ENCODE measurements at places on chromosomes 11 and 22.

GRCh38 chr22:22941831-22942510 is 54.4 kb downstream of the IGLL5 start:
- no peak overlapping the region for H3K27ac ChIP-seq
- no peaks in the 10 kb centered on the region for H3K4me1 ChIP-seq
- DNase-seq: no peak

- no peak overlapping the region for H3K4me3 ChIP-seq
- no peak for DNase-seq
- no peaks in the 10 kb centered on the region for H3K4me1 ChIP-seq
- no peaks in the 10 kb centered on the region for H3K27me3 ChIP-seq
- H3K27ac ChIP-seq: no peak overlapping the region
These were observed 12.2 kb upstream of the MMP12 start for GRCh38 chr11:102886999-102887398.

DNA sequence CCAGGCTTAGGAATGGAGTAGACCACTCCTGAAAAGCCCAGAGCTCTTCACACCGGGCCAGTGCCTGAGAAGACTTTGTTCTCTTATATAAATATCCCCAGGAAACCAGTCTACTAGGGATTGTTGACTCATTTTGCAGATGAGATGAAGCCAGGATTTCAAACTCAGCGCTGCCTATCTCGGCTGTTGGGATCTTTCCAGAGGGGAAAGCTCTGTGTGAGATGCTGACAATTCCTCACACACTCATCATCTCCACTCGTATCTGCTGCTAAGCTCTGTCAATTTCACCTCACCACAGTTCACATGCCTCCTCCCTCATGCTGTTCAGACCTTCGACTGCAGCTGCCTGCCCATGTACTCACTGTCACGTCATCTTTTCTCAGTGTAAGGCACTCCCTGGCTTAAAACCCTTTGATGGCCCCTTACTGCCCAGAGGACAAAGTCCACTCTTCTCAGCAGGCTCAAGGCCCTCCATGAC is 12.5 kb downstream of the USH1C start:
- H3K4me1 ChIP-seq: no peaks in the 10 kb centered on the region
- no peaks in the 10 kb centered on the region for H3K36me3 ChIP-seq
- DNase-seq: no peak
- H3K27ac ChIP-seq: no peak overlapping the region
- no peak overlapping the region for H3K4me3 ChIP-seq
- no peaks in the 10 kb centered on the region for H3K27me3 ChIP-seq

DNA sequence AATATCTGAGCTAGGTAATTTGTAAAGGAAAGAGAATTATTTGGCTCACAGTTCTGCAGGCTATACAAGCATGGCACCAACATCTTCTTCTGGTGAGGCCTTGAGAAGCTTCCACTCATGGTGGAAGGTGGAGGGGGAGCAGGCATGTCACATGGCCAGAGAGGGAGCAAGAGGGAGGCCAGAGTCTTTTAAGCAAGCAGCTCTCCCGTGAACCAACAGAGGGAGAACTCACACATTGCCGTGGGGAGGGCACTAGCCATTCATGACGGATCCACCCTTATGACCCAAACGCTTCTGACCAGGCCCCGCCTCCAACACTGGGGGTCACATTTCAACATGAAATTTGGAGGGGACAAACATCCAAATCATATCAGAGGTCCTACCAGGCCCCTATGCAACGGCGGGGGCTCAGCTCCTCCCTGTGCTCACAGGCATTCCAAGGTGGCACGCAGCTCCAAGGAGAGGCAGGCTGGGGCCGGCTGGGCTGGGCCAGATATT is 4.6 kb downstream of the C11orf96 start:
- no peaks in the 10 kb centered on the region for H3K36me3 ChIP-seq
- H3K4me1 ChIP-seq: peaks cover 28% of the 10 kb centered on the region
- H3K4me3 ChIP-seq: peak overlapping the region; percentile 95

GRCh38 chr11:84437071-84437980 is 1151.2 kb upstream of the CCDC90B start:
- no peak for DNase-seq
- H3K4me3 ChIP-seq: no peak overlapping the region
- H3K4me1 ChIP-seq: no peaks in the 10 kb centered on the region
- no peaks in the 10 kb centered on the region for H3K27me3 ChIP-seq

DNA sequence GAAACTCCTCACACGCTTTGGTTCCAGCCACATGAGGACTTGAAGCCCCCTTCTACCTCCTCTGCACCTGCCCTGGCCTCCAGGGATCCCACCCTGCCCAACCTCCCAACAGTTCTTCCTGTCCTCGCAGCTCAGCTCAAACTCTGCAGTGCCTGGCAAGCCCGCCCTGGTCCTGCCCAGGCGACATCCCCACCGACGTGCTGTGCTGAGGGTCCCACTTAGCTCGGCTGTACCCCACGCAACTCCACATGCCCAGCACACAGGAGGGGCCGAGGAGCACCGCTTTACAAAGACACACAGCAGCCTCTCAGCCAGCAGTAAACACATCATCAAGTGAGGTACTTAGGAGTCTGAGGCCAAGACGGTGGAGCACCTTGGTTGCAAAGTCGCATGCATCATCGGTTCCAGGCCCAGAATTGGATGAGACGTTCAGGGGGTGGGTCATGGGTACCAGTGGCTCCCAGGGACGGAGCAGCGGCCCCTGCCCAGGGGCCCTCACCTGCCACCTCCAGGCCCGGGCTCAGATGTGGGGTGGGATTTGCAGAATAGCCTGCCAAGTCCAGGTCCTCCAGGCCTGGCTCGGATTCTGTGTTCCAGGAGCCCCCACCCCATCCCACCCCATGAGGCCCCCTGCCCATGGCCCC is 72.6 kb downstream of the CELSR1 start:
- no peak overlapping the region for H3K27ac ChIP-seq
- no peak for DNase-seq
- no peak overlapping the region for H3K4me3 ChIP-seq
- H3K27me3 ChIP-seq: no peaks in the 10 kb centered on the region
- H3K4me1 ChIP-seq: no peaks in the 10 kb centered on the region

DNA sequence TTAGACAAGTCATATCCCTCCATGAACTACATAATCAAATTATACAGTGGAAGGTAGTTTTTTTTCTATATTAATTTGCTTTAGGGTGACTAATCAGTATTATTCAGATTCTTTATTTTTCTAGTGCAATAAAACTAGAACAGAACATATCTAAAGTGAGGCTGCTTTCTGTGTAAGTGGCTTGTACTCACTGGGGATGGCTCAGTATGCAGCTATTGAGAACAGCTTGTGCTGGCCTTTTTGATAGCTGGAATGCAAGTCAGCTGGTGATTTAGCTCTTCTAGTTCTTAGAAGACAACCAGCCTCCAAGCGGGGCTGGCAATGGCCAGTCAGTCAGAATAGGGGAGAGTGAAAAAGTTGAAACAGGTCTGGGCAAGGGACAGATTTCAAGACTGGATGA is 119.4 kb downstream of the BLID start:
- H3K27me3 ChIP-seq: no peaks in the 10 kb centered on the region
- no peaks in the 10 kb centered on the region for H3K4me1 ChIP-seq
- H3K36me3 ChIP-seq: no peaks in the 10 kb centered on the region
- DNase-seq: no peak

DNA sequence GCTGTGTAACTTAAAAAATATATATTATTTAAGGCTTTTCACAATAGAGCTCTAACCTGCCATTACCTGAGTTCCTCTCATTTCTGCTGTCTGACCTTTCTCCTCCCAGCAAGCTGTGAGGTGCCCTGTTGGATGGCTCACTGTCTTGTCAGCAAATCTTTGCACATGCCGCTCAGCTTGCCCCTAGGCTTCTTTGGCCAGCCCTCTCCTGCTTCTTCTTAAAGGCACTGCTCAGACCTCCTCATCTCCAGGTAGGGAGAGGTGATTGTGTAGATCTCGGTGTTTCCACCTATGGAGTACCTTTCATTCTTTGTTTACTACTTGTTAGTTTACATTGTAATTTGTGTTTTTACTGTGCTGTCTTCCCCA is 96.5 kb downstream of the EXT2 start:
- H3K27ac ChIP-seq: no peak overlapping the region
- H3K4me1 ChIP-seq: no peaks in the 10 kb centered on the region
- no peak overlapping the region for H3K4me3 ChIP-seq
- DNase-seq: no peak
- peaks cover 3% of the 10 kb centered on the region for H3K36me3 ChIP-seq

GRCh38 chr11:126968915-126969314 is 31.7 kb downstream of the KIRREL3 start:
- H3K27me3 ChIP-seq: no peaks in the 10 kb centered on the region
- H3K4me3 ChIP-seq: no peak overlapping the region

DNA sequence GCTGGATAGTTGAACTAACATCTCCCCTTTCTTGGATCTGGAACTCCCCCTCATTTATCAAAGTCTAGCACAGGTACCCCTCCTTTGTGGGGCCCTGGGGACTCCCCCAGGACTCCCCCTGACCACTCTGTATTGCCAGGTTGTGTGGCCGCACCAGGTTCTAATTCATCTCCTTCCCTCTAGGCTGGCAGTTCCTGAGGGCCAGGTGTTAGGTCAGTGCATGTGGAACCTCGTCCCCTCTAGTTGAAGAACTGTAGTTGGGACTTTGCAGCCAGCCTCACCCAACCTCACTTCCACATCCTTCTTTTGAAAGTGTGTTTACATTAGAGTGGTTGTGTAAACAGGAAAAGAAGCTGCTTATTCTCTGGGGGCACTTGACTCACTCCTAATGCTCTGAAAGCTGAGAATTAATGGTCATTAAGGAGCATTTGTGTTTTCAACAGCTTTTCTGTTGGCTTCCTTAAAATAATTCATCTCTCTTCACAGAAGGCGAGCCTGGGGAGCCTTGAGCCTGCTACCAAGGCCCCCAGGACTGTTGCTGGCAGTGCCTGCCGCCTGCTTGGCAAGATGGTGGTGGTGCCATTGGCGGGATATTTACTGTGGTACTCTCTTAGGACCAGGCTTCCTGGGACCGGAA is 11.8 kb downstream of the UPB1 start:
- H3K27me3 ChIP-seq: no peaks in the 10 kb centered on the region
- H3K27ac ChIP-seq: no peak overlapping the region
- DNase-seq: no peak
- peaks cover 15% of the 10 kb centered on the region for H3K4me1 ChIP-seq
- H3K4me3 ChIP-seq: no peak overlapping the region
- H3K36me3 ChIP-seq: no peaks in the 10 kb centered on the region

DNA sequence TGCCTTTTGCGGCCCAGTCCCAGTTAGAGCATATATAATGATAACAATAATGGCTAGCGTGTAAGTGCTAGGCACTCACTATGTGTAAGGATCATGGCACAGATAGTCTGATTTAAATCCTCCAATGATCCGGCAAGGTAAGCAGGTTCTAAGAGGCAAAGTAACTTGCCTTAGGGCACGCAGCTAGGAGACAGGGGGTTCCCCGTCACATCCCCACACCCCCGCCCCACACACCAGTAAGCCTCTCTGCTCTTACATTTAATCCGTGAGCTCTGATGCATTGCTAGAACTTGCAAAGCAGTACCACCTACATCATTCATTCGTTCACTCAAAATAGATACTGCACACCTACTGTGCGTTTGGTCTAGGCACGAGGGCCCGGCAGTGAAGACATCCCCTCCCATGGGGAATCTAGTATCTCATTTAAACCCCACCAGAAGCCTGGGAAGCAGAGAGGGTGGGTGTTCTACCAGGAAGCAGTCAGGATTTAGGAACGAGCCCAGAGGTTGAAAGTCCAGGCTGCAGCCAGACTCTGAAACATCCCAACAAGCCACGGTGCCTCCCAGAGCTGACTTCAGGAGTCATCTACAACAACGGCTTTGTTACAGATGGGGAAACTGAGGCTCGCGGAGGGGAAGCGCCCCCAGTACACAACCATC is 20.6 kb downstream of the TMPRSS6 start:
- no peak overlapping the region for H3K4me3 ChIP-seq
- DNase-seq: no peak
- H3K4me1 ChIP-seq: no peaks in the 10 kb centered on the region
- H3K27ac ChIP-seq: no peak overlapping the region

GRCh38 chr11:13883042-13883441 is 79.5 kb upstream of the SPON1 start:
- DNase-seq: no peak
- H3K4me1 ChIP-seq: no peaks in the 10 kb centered on the region
- H3K27me3 ChIP-seq: no peaks in the 10 kb centered on the region
- H3K4me3 ChIP-seq: no peak overlapping the region

GRCh38 chr11:17004486-17005148 is 9.6 kb downstream of the PLEKHA7 start:
- no peaks in the 10 kb centered on the region for H3K4me1 ChIP-seq
- no peak overlapping the region for H3K27ac ChIP-seq
- no peak for DNase-seq
- H3K4me3 ChIP-seq: no peak overlapping the region
- H3K27me3 ChIP-seq: no peaks in the 10 kb centered on the region

DNA sequence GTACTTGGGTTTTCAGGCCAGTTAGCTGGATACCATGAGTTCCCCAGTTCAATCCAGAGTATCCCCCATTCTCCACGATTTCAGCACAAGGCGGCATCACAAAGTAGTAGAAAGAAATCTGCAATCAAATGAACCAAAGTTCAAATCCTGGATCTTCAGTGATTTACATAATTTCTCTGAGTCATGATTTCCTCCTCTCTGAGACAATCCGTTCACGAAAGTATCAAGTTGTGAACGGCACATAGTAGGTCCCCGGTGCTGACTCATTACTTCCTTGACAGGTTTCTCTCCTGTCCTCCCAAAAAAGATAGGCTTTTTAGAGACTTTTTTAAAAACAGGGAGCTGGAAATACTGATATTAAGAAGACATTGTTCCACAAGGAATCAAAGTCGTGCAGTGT is 69.1 kb upstream of the AKIP1 start:
- H3K27me3 ChIP-seq: no peaks in the 10 kb centered on the region
- H3K4me1 ChIP-seq: no peaks in the 10 kb centered on the region
- H3K4me3 ChIP-seq: no peak overlapping the region
- H3K36me3 ChIP-seq: no peaks in the 10 kb centered on the region
- no peak for DNase-seq

GRCh38 chr11:63737718-63738117 is 30.9 kb downstream of the ZFTA start:
- H3K4me3 ChIP-seq: no peak overlapping the region
- no peaks in the 10 kb centered on the region for H3K36me3 ChIP-seq
- no peaks in the 10 kb centered on the region for H3K4me1 ChIP-seq
- no peaks in the 10 kb centered on the region for H3K27me3 ChIP-seq
- no peak for DNase-seq

DNA sequence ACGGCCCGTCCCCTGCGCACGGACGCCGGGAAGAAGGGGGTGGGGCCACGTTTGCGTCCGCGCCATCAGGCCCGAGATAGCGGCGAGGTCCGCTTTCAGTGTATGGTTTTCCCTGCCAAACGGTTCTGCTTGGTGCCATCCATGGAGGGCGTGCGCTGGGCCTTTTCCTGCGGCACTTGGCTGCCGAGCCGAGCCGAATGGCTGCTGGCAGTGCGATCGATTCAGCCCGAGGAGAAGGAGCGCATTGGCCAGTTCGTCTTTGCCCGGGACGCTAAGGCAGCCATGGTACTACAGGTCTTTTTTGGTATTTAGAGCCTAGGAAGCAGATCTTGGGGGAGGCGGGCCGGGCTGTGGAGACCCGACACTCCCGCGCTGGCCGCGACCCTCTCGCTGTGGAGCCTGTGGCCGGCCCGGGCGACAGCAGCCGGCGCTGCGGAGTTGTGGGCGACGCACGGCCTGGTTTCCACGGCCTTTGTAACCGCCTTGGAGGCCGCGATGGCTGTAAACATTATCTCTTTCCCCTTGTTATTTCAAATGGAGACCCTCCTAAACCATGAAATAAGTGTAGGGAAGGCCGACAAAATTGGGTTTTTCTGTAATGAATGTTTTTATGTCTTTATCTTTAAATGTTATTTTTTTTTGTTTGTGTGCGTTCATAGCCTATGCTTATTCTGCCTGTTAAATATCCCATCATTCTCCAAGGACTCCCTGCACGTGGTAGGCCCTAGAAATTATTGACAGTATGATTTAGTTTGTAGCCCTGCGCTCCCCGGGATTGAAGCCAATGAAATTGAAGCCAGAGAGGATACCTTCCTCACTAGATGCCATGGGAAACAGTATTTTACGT is at the start of gene AASDHPPT:
Gene AASDHPPT (plus strand): TSS at position 54 of the 847 bp plus-strand sequence. CDS start 49 bp downstream, at position 103.
- peak within 1 kb of the TSS; percentile 86 for H3K4me3 ChIP-seq
- no peaks in the 10 kb centered on the region for H3K36me3 ChIP-seq
- no peaks in the 10 kb centered on the region for H3K27me3 ChIP-seq
- no peak for DNase-seq

Data from thoracic aorta (tissue), 2 donors.